Endodermal cell (in vitro differentiated cells): ENCODE measurements at places on chromosomes 6 and 20. TPM values are rescaled to one million over a fixed set of nuclear protein-coding genes. Genes with fewer than 3 reads are reported as not detected.

GRCh38 chr6:18586133-18586532 lies 199.0 kb downstream of the RNF144B start:
- H3K4me3 ChIP-seq, result no peak overlapping the region
- H3K27ac ChIP-seq, result no peak overlapping the region
- no peaks in the 10 kb centered on the region for H3K4me1 ChIP-seq
- H3K36me3 ChIP-seq, result no peaks in the 10 kb centered on the region
- DNase-seq, result no peak

GRCh38 chr6:40328986-40329545 lies 258.1 kb downstream of the LRFN2 start:
- H3K4me1 ChIP-seq, result no peaks in the 10 kb centered on the region
- no peak overlapping the region for H3K4me3 ChIP-seq
- no peak overlapping the region for H3K27ac ChIP-seq
- H3K36me3 ChIP-seq, result no peaks in the 10 kb centered on the region

The ADRM1 gene
- total RNA-seq, result 105 and 118 TPM in 2 replicates

The SDHAF4 gene
- total RNA-seq, result 20.4 and 23.5 TPM in 2 replicates
